ENCODE measurements at places on chromosomes 11 and 22. TPM values are rescaled to one million over a fixed set of nuclear protein-coding genes. Genes with fewer than 3 reads are reported as not detected.

DNA sequence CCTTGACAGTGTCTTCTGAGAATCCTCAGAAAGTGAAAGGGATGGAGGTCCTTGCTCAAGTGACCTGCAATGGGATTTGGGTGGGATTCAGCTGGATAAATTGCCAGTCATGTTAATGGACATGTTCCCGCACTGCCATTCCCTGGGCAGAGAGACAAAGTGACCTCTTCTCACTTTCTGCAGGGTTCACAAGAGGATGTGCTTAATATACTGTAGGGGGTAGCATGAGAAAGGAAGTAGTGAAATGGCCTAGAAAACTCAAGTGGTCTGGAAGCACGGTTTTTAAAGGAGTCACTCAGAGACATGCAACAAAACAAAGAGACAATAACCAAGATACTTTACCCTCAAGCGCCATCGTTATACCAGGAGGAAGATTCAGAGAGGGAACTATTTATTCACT lies 70.2 kb downstream of the NELL1 start:
- no peak for DNase-seq

- DNase-seq: peak; percentile 97
Observed at GRCh38 chr11:14969901-14970323, 2.2 kb downstream of the CALCA start.

- no peak for DNase-seq
Observed at GRCh38 chr11:128301756-128302155, 285.6 kb downstream of the ETS1 start.

DNA sequence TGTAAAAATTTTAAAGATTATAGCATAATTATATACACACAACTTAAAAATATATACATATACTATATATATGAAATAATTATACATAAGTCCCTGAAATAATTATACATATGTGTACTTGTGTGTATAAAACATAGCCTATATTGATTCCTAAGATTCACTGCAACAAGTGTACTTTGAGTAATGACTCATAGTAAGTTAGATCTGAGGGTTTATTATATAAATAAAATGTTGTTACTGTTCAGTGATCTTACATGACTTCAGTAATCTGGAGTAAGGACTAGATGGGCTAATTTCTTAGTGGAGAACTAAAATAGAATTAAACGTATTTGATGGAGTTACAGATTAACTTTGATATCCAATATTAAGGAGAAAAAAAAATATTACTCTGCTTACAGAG lies 350.5 kb downstream of the CNTN5 start:
- DNase-seq: no peak

GRCh38 chr11:94224078-94224477 lies 80.3 kb upstream of the IZUMO1R start:
- no peak for DNase-seq

DNA sequence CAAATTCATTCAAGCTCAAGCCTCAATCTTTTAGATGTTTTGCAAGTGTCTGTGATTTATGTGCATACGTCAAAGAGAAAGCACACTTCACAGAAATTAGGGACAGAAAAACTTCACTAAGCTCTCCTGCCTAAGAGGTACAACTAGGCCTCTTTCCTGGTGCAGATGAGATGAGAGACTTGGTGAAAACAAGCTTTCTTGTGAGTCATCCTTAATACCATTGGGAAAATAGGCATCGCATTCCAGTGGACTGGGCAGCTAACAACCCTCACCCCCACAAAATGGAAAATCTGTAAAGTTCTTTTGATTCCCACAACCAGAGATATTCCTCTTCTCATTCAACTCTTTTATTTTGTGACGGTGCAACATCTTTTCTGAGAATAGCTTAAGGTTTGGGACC lies 1110.4 kb upstream of the CCDC90B start:
- DNase-seq: no peak

DNA sequence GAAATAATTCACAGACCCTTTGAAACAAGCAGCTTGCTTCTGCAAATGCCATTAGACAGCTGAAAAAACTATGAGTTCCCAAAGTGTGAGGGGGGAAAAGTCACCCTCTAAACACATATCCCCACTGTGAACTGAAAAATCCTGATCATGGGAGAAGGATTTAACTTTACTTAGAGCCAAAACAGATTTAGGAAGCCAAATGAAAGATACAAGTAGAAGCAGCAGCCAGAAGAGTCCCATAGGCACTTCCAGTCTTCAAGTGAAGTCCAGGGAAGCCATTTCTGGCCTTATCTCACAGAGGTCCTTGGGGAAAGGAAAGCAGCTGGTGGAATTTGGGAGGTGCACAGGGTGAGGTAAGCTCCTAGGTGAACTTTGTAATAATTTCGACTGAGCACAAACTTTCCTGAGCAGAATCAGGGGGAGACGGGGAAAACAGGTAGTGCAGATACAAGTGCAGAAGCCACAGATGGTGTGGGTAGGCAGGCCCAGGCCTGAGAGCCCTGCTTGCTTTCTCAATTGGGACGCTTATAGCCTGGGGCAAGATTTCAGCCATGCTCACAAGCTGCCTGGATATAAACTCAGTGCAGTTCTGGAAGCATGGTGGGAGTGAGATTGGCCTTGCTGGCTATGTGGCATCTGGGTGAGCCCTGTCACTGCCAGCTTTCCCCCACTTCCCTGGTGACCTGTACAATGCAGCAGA lies 44.8 kb downstream of the GAS2 start:
- no peak for DNase-seq

- no peak for DNase-seq
Observed at GRCh38 chr22:18975434-18976196, 39.5 kb upstream of the PRODH start.

The OR8G5 gene
- total RNA-seq: not detected

GRCh38 chr11:15745266-15745665 lies 611.1 kb downstream of the SOX6 start:
- DNase-seq: no peak

GRCh38 chr22:31544481-31545480 lies 48.4 kb downstream of the SFI1 start:
- no peak for DNase-seq

DNA sequence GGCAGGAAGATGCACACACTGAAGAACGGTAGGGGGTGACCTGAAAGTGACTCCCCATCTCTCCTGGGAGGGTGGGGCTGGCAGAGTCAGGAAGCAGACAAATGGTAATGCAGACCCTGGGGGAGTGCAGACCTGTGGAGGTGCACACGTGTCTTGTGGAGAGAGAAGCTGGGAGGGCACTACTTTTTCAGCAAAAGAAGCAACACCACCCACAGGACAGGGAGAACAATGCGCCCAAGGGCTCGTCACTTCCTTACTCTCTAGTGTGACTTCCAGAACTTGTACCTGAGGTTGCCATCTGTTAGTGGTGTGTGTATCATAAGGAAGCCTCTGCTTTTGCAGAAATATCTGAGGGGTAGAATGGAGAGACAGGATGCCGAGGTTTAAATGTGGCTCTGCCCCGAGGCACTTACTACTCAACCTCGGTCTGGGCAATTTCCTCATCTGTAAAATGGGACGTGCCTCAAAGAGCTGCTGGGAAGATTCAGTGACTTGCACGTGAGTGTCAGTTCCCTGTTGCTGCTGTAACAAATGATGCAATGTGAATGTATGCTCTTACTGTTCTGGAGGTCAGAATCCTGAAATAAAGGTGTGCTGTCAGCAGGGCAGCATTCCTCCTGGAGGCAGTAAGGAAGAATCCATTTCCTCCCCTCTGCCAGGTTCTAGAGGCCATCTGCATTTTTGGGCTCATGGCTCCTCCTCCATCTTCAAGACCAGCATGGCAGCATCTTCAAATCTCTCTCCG lies 323.4 kb downstream of the SHANK2 start:
- peak; percentile 53 for DNase-seq

- DNase-seq: no peak
Observed at GRCh38 chr11:126522152-126522551, 166.7 kb downstream of the ST3GAL4 start.

DNA sequence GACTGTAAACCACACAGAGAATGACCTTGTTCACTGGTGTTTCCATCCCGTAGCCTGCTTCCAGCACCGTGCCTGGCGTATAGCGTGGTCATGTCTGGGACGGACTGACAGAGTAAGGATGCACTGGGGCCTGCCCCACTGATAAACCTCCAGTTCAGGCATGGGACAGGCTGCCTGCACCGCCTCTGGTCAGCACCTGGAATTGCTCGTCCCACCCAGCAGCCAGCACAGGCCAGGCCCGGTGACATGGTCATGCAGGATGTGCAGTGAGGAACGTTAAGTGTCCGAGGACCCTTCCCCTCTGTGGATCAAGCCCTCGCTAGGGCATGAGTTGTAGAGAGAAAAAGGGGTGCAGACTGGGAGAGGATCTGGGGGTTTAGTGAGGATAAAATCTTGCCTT lies 44.8 kb downstream of the LMO1 start:
- DNase-seq: peak; percentile 71

GRCh38 chr22:48719978-48720661 lies 1107.6 kb downstream of the BRD1 start:
- DNase-seq: peak; percentile 83

The DERL3 gene
- total RNA-seq: 5.8 TPM

- peak; percentile 88 for DNase-seq
Observed at GRCh38 chr11:64318766-64319761, 1.1 kb downstream of the PRDX5 start.

DNA sequence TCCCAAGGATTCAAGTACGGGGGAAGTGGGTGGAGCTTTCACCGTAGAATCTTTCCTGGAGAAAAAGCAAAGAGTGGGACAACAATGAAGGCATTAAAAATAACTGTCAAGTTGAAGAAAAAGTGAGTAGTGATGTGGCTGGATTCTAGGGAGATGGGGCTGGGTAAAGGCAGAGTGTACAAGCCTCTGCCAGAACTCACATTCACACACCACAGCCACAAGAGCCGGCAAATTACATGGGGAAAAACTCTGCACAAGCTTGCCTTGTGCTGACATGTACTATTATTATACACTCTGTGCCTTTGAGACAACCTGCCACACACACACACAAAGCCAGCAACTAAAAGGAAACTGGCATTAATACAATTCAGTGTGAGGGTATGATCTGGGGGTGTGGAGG lies 182.6 kb downstream of the LARGE1 start:
- no peak for DNase-seq

The OR5P2 gene
- total RNA-seq: 3.8 TPM

DNA sequence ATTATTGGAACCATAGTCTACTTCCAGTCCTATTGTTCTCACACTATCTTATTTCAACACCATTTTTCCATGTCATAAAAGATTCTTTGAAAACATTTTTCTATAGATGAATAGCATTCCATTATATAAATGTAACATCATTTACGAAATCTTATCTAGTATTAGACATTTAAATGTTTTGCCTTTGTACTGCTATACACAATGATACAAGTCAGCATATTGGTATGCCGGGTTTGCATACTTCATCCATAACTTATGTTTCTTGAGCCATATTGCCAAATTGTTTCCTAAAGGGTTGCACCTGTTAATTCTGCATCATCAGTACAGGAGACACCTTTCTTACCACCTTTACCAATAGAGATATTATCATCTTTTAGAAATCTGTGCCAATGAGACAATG lies 68.2 kb downstream of the SYT13 start:
- DNase-seq: no peak

DNA sequence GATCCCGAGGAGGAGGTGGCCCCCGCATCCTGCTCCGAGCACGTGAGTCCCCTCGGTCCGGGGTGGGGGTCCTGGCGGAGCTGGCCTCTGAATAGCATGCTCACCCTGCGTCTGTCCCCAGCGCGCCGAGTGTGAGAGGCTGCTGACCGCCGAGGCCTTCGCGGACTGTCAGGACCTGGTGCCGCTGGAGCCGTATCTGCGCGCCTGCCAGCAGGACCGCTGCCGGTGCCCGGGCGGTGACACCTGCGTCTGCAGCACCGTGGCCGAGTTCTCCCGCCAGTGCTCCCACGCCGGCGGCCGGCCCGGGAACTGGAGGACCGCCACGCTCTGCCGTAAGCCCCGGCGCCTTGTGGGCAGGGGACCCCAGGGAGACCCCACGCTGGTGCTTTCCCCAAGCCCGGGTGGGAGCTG lies 3.5 kb downstream of the MUC2 start:
- DNase-seq: no peak

- DNase-seq: peak; percentile 65
Observed at GRCh38 chr11:5831196-5831829, 10.4 kb downstream of the OR52E6 start.

- DNase-seq: no peak
Observed at GRCh38 chr11:2380396-2380795, 3.3 kb downstream of the CD81 start.

DNA sequence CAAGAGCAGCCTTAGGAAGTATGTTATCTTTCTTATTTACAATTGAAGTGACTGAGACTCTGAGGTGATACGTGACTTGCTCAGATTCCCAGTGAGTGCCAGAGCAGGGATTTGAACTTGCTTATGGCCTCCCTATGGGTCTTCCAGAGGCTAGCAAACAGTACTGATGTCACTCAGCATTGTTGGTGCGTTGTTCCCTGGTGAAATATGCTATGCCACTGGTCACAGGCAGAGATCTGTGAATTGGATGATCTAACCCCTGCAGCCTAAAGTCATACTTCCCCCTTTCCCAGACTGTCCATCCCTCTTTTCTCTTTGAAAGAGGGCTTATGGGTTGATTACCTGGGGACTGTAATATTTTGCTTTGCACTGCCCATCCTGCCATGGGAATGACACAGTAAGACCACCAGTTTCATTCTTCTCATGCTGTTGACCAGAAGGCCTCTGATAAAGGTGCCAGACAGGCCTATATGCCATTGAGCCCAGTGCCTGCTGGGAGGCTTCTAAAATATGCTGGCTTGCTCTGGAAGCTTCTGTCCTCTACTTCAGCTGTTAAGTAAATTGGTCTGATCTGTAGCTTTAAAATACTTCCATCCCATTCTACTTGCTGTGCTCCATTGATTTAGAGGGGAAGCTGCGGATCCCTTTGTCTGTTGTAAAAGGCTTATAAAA lies 152.2 kb upstream of the E2F8 start:
- peak; percentile 48 for DNase-seq

DNA sequence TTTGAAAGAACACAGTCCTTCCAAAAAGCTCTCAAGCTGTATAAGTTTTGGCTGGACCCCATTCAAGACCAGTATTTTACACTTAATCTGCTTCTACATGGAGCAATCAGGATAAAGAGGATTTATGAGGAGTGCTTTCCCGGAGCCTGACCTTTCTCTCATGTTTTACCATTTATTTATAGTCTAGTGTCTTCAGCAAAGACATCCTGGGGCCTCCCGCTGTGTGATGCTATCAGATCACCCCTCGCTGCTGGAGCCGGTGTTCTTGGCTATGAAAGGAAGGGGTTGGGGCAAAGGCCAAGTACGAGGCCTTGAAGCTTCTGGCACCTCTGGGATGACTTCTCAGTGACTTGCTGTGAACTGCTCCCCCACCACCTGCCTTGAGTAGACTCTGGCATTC lies 189.6 kb downstream of the ADAMTS15 start:
- DNase-seq: no peak

The ART1 gene
- not detected for total RNA-seq

Measured in endodermal cell (in vitro differentiated cells).